Ammon's horn (tissue), 1 donor: ENCODE measurements at places on chromosomes 3 and 15.

- no peak for DNase-seq
Observed at GRCh38 chr3:42710323-42711021, 7.9 kb upstream of the HHATL start.

DNA sequence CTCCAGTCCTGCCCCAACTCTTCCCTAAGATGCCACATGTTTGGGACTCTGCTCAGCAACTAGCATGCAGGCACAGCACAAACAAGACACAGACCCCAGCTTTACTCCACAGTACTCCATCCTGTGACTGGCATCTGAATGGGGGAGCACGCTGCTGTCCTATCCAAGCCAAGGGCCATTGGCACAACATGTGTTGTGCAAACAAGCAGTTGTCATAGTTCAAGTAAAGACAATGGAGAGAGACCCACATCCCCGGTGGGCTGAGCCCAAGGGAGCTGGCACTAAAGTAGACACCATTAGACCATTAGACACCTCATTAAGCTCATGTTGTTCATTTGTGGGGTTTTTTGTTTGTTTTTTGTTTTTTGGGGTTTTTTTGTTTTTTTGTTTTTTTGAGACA, 132.7 kb downstream of the CHSY1 start:
- DNase-seq, result no peak

- DNase-seq, result no peak
Observed at GRCh38 chr15:48102167-48102566, 18.6 kb upstream of the SLC24A5 start.

DNA sequence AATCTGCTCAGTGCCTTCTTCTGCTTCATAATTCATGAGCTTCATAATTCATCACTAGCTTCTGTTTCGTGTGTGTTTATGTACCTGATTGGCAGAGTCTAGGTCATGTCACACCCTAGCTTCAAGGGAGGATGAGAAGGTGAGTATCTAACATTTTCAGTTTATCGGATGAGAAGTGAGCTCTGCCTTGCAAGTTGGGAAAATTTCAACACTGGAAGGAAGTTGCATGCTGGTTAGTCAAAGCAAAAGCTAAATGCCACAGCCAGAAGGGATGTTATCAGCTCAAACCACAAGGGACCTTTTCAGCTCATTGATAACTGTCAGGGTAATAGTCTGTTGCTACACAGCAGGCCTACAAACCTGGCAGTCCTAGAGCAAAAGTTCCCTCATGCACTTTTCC, 7.3 kb upstream of the TNFSF10 start:
- no peak for DNase-seq

GRCh38 chr15:80662757-80663553, 32.2 kb upstream of the ABHD17C start:
- no peak for DNase-seq

GRCh38 chr15:79853492-79854328, 43.1 kb downstream of the MTHFS start:
- peak; percentile 90 for DNase-seq

DNA sequence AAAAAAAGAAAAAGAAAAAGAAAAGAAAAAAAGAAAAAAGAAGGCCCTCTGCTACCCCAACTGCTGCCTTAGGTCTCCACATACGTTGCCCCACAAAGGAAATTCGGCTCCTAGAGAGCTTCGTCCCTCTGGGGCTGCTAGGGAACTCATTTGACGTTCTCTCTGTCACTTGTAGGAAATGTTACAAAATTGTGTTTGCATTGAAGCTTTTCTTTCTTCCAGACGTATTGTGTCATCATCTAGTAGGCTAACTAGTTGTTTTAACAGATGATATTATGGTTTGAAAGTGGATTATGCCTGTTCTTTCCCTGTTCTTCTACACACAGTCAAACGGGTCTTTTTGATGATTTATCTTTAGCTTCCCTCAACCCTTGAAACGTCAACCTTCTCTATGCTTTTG, 125.3 kb downstream of the BDH1 start:
- DNase-seq, result no peak

DNA sequence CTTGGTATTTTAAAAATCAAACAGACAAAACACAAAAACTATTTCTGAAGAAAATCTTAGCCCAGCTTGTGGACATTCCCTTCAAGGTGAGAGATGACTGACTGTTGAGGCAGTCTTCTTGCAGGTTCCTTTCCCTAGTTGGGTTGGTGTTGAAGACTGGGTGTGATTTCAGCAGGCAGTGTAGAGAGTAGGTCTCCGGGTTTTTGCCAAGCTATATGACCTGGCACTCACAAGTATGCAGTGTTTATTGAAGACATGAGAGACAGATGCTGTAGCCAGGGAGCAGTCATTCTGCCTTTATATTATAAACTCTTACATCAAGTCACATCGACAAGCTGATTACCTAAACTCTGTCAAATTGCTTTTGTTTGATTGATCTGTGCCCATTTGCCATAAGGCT, 17.5 kb downstream of the SENP8 start:
- DNase-seq, result no peak

- DNase-seq, result no peak
Observed at GRCh38 chr15:69403594-69403993, 10.6 kb upstream of the KIF23 start.

DNA sequence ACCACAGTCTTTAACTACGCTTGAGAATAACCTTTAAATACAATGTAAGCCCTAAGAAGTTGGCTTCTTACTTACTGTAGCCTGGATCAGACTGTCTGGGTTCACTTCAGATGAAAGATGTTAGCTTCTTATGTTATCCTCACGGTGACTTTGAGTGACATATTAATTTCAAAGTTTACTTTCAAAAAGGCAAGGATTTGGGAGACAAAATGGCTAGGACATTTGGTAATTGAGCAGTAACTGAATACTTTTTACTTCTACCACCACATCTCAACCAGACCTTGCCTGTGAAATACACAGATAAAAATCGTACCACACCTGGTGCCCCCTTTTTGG, 36.0 kb upstream of the BNIP2 start:
- no peak for DNase-seq

DNA sequence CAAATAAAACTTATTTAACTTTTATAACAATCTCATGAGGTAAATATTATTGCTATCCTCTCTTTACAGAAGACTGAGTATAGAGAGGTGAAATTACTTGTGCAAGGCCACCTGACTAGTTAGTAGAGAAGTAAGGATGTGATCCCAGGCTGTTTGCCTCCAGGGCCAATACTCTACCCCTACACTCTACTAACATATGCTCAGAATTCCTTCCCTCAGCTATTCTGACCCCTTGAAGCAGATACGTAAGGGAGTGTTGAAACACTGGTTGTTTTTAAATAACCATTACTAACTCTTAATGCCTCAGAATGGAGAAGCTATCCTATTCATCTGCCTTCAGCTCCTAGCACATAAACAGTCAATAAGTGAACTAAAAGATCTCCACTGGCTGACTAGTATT, 24.1 kb downstream of the CSTA start:
- DNase-seq, result no peak

GRCh38 chr3:3578718-3579117, 220.5 kb upstream of the LRRN1 start:
- DNase-seq, result no peak

GRCh38 chr3:177681852-177682251, 484.6 kb upstream of the TBL1XR1 start:
- DNase-seq, result no peak

- no peak for DNase-seq
Observed at GRCh38 chr3:113226491-113226890, 15.1 kb downstream of the BOC start.

DNA sequence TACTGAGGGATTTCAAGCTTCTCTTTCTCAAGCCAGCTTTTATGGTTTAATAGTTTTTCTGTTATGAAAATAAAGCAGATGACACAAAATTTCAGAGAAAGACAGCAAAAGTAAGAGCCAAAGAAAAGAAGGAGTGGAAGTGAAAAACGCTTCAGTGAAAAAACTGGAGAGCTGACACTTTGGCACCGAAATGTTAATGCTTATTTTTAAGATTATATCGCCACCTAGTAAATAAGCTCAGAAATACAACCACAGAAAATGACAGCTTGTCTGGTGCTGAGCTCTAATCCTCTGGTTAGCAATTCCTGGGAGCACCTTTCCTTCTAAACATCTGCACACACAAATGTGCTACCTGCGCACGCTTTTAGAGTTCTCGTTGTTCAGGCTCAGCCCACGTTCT, 101.6 kb downstream of the ZPLD1 start:
- DNase-seq, result peak; percentile 45

- DNase-seq, result no peak
Observed at GRCh38 chr15:72047020-72047419, 70.9 kb downstream of the MYO9A start.

- no peak for DNase-seq
Observed at GRCh38 chr3:55283441-55283925, 203.6 kb downstream of the WNT5A start.

- no peak for DNase-seq
Observed at GRCh38 chr15:53160092-53160704, 370.1 kb upstream of the ONECUT1 start.

DNA sequence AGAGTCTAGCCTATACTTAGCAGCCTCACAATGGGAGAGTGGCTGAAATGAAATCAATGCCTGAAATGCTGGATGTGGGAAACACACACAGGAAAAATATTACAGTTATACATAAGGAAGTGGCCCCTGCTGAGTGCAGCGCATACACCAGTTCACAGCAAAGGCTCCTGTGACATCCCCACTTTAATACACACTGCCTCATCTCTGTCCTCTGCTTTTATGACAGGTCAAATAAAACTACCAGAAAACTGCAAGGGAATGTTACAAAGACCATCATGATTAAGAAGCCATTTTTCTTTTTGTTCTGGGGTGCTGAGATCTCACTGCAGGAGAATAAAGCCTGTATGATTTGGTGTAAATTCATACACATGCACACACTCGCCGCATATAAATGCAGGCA, 214.3 kb downstream of the ARRDC4 start:
- no peak for DNase-seq

DNA sequence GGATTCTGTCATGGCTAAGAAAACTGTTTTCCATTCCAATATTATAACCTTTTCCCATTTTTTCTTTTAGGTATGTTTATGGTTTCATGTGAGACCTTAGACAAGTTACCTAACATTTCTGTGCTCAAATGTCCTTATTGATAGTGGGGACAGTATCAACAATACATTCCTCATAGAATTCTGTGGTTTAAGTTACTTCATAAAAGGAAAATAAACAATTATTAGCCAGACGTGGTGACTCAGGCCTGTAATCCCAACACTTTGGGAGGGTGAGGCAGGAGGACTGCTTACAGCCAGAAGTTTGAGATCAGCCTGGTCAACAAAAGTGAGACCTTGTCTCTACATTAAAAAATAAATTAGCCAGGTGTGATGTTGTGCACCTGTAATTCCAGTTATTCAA, 436.8 kb upstream of the CNTN4 start:
- no peak for DNase-seq

GRCh38 chr3:150747886-150748683, 14.9 kb downstream of the SIAH2 start:
- DNase-seq, result no peak

DNA sequence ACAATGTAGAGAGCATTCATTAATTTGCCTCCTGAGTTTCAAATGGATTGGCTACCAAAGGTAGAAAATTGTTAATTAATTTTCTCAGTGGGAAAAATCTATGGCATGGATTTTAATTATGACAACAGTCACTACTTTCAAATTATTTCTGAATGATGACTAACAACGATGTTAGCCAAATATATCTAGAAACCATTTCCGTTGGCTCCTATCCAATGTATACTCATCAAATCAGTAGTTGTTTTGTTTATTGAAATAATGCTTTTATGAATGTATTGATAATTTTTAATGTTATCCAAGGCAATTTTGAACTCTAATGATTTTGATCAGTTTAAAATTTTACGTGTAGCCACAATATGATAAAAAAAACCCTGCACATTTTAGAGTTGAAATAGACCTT, 333.4 kb downstream of the NAALADL2 start:
- DNase-seq, result no peak

DNA sequence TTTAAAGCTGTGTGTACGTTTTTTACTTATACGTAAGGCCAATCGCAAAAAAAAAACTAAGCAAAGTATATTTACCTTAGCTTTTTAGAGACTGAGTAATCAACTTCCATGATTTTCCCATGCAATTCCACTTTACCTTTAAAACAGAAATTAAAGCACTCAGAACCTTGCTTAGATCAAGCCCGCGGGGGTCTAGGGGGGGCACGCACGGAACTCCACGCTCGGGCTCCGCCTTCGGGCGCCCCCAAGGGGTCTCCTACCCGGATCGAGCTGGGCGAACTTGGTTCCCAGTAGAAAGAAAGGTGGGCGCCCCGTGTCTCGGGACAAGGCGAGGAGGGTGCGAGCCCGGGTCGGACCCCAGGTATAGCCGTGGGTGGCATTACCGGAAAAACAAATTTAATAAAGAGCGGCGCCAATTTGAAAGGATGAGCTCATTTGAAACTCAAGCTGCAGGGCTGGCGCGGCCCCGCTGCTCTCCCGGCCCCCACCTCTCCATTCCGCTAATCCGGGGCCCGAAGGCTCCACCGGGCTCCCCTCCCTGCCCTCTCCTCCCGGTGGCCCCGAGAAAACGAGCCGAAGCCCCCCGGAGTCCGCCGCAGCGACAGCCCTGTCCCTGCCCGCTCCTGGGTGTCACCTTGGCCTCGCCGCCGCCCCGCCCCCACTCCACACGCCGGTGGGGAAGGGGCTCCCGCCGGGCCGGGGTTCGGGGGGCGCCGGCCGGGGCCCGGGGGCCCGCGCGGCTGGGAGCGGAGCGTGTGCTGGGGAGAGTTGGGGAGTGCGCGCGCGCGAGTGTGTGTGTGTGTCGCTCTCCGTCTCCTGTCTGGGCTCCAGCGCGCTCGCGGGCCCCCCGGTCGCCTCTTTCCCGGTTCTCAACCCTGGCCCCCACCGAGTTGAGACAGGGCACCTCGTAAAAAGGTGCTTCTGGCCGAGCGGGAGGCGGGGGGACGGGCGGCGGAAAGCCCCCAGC, 1.5 kb downstream of the IGF2BP2 start:
- DNase-seq, result no peak

GRCh38 chr3:174342941-174343501, 516.1 kb upstream of the NAALADL2 start:
- no peak for DNase-seq

DNA sequence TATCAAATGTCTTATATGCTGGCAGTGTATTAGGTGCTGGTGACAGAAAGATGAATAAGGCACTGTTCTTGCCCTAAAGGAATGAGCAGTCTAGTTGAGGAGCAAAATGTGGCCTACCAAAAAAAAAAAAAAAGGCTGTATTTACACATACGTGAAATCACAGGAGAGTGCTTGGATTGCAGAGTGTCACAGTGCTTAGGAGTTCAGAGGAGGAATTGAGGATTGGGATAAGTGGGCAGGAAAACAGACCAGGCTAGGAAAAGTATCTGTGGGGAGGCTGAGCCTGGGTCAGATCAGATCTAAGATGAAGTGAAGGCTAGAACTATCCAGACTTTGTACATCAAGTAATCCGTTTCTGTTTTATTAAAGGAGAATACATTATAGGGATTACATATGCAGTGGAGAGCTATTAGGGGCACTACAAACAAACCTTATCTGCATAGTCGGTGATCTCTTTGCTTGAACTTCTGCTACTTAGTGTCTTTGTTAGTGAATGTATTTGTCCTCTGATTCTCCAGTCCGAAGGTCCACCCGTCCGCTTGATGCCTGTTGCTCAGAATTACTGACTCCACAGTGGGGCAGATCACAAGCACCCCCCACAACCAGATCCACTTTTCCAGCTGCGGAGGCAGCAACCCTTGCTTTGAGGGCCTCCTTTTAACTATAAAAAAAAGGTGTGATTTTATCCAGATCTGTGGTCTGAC, 80.0 kb downstream of the FNDC3B start:
- DNase-seq, result no peak
